Activated T-cell treated with anti-CD3 and anti-CD28 coated beads for 1 hour (primary cell): ENCODE measurements at places on chromosomes 3 and 15.

- DNase-seq, result no peak
Measured at GRCh38 chr3:194058189-194058571, 77.8 kb upstream of the HES1 start.

DNA sequence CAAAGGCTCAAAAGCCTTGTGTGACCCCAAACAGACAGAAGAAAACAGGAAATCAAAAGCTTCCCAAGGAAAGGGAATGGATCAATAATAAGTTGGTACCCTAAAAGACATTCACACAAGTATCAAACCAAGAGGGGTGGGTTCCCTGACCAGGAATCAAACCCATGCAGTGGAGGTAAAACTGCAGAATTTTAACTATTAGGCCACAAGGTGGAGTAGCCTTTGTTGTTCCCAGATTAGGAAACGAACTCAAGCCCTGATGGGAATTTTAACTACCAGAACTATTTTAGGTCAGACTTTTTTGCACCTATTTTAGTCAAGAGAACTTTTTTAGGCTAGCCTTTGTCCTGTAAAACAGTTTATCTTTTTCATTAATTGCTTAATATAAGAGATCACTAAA is 31.4 kb downstream of the SETMAR start:
- no peak for DNase-seq

- no peak for DNase-seq
Measured at GRCh38 chr3:52606373-52607085, 70.1 kb downstream of the UQCC5 start.

- DNase-seq, result no peak
Measured at GRCh38 chr15:73268457-73268856, 100.3 kb downstream of the HCN4 start.

GRCh38 chr3:110344897-110345767 is 726.5 kb upstream of the NECTIN3 start:
- no peak for DNase-seq

DNA sequence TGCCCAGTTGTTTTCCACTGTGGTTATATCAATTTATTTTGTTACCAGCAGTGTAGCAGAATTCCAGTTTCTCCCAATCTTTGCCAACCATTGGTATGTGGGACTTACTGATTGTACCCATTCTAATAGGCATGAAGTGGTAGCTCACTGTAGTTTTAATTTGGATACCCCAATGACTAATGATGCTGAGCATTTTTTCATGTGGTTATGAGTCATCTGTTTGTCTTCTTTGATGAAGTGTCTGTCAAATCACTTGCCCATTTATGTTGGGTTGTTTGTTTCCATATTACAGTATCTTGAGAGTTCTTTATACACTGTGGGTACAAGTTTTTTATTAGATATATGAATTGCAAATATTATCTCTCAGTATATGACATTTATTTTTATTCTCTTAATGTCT is 644.3 kb downstream of the NR2F2 start:
- DNase-seq, result no peak

DNA sequence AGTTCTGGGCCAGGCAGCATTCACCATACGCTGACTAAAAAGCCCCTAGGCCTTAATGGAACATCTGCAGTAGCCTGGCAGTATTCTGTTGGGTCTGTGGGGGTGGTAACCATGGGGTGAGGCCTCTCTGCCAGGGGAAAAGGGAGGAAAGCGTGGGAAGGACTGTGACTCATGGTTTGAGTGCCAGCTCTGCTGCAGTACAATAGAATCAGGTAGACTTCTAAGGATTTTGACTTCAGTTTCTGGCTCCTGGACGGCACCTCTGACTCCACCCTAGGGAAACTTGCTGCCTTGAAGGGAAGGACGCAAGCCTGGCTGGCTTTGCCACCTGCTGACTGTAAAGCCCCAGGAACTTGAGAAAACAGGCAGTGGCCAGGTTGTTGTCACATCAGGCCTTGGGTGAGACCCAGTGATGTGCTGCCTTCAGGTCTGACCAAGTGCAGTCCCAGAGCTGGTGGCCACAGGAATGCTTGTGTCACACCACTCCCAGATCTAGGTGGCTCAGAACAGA is 148.6 kb downstream of the SUCNR1 start:
- DNase-seq, result no peak

- no peak for DNase-seq
Measured at GRCh38 chr3:152857082-152857481, 22.2 kb downstream of the P2RY1 start.

DNA sequence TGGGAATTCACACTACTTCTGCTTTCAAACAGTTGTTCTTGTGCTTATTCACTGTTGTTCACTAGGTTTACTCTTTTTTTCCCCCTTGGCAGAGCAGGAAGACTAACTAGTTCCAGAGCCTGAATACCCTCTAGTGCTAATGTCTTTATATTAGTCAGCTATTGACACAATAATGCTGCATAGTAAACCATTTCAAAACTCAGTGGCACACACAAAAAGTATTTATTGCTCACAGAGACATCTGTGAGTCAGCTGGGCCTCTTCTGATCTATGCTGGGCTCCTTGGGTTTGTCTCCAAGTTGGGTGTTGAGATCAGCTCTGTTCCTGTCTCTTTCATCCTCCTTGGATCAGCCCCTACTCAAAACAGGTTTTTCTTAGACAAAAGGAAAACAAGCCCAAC is 51.1 kb downstream of the RSRC1 start:
- no peak for DNase-seq

- DNase-seq, result no peak
Measured at GRCh38 chr3:140467796-140468315, 210.0 kb upstream of the TRIM42 start.

DNA sequence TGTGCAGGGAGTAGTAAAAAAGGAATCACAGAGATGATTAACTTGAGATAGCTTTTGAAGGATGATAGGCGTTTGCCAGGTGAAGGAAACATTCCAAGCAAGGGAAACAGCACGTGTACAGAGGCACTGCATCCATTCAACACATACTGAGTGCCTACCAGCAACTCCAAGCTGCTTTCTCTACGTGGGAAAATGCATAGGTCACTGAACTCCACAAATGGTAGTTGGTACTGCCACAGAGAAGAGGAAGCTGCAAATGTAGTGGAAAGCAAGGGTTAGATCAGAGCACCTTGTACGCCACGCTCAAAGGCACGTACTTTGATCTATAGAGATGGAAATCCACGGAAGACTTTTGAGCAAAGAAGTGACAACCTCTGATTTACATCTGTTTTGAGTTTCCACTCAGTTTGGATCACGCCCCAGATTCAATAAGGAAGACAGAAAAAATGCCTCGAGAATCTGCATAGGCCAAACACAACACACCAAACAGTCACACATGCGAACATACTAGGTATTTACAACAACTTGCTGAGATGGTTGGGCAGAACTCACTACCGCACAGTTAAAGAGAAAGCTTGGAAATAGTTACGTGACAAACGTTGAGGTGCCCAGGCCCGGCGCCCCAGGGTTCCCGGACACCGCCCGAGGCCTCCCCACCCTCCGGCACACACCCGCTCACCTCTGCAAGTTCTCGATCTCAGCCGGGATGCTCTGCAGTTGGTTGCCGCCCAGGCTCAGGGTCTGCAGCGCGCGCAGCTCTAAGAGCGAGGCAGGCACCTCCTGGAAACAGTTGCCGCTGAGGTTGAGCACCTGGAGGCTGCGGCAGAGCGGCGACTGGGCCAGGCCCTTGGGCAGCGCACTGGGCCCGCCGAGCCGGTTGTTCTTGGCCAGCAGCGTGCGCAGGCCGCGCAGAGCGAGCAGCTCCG is 826 bp downstream of the LRRC58 start:
- DNase-seq, result peak; percentile 42

DNA sequence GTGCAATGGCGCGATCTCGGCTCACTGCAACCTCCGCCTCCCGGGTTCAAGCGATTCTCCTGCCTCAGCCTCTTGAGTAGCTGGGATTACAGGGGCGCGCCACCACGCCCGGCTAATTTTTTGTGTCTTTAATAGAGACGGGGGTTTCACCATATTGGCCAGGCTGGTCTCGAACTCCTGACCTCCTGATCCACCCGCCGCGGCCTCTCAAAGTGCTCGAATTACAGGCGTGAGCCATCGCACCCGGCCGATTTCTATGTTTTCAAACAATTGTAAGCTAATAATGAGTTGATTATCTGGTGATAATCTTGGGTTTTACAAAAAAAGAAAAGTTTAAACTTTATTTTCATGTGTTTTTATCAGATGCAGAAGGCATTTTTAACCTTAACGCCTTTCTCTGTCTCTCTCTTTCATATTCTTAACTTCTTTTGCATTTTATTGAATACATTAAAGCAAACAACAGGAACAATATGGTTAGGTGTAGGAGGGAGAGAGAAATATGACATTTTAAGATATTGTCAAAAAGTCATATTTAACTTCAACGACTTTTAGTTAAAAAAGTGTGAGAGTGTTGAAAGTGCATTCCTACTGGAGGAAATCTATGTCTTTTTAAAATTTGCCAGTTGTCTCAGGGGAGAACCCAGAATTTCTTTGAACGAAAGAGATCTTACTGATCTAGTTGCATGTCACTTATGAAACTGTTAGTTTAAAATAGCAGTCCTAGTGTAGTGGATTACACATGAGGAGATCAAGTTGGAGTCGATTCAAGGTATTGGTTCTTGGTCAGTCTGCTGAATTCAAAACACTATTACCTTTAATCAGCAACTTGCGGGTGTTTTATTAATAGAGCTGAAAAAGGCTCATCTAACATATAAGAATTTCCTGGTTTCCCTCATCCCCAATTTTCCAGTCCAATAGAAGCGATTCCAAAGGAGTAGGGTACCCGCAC is 3.4 kb upstream of the MEIS2 start:
- DNase-seq, result no peak
